Lung (tissue), 17 donors: ENCODE measurements at places on chromosomes 12 and 14. TPM values are rescaled to one million over a fixed set of nuclear protein-coding genes. Genes with fewer than 3 reads are reported as not detected.

GPR162 gene
- total RNA-seq, result 36.0 TPM

CACNA2D4 gene
- total RNA-seq, result 12.6 TPM

KRT77 gene
- not detected for total RNA-seq

LRP1-AS gene
- total RNA-seq, result not detected

DUSP6 gene
- total RNA-seq, result 168 TPM

IFNG-AS1 gene
- 1.2 TPM for total RNA-seq
